ENCODE measurements at places on chromosomes 5 and 9.
A peak's percentile ranks its signal among the peaks of the same experiment; 100 is the strongest.

DNA sequence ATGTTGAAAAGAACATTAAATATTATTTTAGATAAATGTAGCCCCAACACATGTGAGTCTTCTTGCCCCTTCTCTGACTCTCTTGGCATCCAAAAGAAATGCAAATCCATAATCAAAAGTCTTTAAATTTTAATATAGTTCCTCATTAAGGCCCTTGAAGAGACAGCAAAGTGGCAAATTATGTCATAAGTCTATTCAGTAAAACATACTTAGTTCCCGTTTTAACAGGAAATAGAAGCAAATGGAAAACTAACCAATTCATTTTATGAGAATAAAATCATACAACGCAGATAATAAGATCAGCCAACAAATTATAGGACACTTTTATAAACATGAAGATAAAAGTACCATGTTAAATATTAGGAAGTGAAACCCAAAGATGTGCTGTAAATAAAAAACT lies 20.1 kb upstream of the IFNB1 start:
- peak; percentile 37 for DNase-seq

DNA sequence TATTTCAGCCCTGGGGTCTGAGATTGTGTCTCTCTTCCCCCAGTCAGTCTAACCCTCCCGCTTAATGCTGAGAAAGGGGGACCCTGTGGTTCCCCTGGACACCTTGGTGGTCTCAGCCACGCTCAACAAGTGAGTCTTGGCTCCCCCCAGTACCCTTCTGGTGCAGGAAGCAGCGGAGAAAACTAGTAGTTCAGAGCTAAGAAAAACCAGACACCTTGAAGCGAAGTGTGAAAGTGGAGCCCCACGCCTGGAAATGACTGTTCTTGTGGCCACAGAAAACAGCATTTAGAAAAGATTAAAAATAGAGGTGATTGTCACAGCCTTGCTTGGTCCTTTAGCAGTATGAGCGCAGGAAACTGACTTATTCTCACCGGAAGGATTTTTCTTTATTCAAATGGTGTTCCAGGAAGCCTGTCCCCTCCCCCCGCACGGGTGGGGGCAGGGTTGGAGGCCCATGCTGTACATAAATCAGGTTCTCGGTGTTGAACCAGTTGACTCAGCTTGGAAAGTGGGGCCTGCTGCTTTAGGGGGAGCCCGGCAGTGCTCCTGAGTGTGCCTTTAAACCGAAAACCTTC lies 8.1 kb downstream of the ARPC5L start:
- peak; percentile 72 for DNase-seq

- DNase-seq = no peak
Measured at GRCh38 chr5:21931116-21931515, 922.0 kb downstream of the CDH12 start.

GRCh38 chr5:151121665-151122064 lies 35.9 kb downstream of the ANXA6 start:
- no peak for DNase-seq

GRCh38 chr5:62115014-62115413 lies 191.0 kb upstream of the KIF2A start:
- peak; percentile 3 for DNase-seq

GRCh38 chr5:174623433-174624019 lies 100.9 kb upstream of the MSX2 start:
- DNase-seq = no peak

- DNase-seq = no peak
Measured at GRCh38 chr5:1288439-1289335, 6.2 kb downstream of the TERT start.

DNA sequence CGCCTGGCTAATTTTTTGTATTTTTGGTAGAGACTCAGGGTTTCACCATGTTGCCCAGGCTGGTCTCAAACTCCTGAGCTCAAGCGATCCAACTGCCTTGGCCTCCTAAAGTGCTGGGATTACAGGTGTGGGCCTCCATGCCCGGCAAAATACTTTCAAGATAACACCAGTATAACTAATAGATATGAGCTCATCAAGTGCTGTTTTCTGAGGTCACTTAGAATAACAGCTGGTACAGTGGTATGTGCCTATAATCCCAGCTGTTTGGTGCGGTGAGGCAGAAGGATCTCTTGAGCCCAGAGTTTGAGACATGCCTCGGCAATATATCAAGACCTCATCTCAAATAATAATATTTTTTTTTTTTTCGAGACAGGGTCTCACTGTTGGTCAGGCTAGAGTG lies 30.5 kb upstream of the CREBRF start:
- no peak for DNase-seq

- DNase-seq = no peak
Measured at GRCh38 chr5:127014573-127014972, 15.8 kb downstream of the MARCHF3 start.

- no peak for DNase-seq
Measured at GRCh38 chr5:150590979-150591695, 49.3 kb upstream of the SYNPO start.

GRCh38 chr5:88861231-88861630 lies 21.8 kb downstream of the MEF2C start:
- DNase-seq = no peak

- no peak for DNase-seq
Measured at GRCh38 chr5:174355995-174356394, 310.5 kb downstream of the NSG2 start.

DNA sequence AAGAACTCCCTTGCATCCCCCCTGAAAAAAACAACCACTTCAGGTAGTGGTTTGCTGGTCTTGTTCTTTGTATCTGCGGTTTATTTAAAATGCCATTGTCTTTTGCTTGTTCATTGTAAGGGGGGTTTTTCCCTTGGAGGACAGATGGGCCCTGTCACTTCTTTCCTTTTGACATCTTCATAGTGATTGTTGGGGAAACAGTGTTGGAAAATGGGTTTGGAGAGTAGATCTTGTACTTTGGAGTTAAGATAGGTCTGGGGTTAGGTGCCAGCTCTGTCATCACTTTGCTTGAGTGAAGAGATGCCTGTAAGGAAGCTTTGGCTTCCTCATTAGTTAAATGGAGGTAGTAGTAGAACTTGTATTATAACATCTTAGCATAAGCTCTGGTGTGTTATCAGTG lies 112.4 kb downstream of the KDM4C start:
- no peak for DNase-seq

DNA sequence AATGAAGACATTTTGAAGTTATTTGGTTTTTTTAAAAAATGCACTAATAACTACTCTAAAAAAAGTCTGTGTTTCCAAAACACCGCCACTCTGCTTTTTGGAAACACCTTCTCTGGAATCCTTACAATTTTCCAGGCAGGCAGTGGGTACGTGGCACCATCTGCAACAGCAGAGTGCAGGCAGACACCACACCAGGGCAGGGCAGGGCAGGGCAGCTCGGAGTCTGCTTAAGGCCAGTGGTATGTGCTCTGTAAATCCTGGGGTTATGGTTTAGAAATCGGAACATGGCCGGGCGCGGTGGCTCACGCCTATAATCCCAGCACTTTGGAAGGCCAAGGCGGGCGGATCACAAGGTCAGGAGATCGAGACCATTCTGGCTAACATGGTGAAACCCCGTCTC lies 97.6 kb downstream of the TLE1 start:
- DNase-seq = no peak

DNA sequence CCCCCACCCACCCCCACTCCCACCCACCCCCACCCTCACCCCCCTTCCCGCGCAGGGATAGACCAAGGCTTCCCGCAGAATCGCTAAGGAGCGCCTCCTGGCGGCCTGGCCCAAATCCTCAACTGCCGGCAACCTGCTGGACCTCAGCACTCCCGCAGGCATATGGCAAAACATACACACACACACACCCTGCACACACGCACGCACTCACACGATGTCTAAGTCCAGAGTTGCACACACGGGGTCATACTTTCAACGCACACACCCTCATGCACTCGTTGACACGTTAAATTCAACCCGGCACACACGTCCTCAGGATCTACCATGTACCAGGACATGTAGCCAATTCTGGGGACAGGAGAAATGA lies 1.7 kb downstream of the CPLX2 start:
- peak; percentile 44 for DNase-seq

GRCh38 chr5:159887050-159887449 lies 29.2 kb upstream of the ADRA1B start:
- no peak for DNase-seq

DNA sequence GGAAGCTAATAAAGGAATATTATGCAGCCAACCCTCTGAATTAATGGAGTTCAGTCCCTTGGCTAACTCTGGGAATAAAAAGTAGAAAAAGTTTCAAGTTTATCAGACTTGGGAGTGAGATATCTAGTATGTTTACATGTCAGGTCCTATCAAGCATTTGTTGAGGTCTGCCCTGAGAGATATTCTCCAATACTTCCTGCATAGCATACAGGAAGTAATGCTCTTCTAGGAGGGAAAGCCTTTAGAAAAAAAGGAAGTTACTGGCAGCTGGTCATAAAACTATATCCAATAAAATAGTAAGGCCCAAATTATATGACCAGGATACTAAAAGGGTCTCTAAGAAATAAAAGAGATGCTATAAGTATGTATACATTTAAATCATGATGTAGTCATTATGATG lies 594.1 kb upstream of the FTMT start:
- DNase-seq = peak; percentile 27

- DNase-seq = peak; percentile 25
Measured at GRCh38 chr9:123002754-123003153, 30.7 kb upstream of the GPR21 start.

DNA sequence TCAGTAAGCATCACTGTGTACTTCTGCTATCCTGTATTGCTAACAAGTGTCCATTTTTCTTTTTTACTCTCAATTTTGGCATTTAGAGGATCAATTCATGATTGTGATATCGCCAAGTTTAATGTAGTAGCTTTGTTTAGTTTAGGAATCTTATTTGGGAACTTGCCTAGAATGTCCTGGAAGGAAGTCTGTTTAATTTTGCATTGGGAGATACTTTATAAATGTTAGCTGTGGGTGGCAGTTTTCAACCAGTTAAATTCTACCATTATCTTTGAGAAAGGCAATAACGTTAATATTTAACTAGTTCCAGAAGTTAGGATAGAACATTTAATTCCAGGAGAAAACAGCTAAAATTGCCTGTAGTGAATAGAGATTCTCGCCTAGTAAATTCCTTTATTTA lies 78.6 kb downstream of the PBX3 start:
- no peak for DNase-seq

- DNase-seq = no peak
Measured at GRCh38 chr9:3951161-3951665, 348.7 kb downstream of the GLIS3 start.

DNA sequence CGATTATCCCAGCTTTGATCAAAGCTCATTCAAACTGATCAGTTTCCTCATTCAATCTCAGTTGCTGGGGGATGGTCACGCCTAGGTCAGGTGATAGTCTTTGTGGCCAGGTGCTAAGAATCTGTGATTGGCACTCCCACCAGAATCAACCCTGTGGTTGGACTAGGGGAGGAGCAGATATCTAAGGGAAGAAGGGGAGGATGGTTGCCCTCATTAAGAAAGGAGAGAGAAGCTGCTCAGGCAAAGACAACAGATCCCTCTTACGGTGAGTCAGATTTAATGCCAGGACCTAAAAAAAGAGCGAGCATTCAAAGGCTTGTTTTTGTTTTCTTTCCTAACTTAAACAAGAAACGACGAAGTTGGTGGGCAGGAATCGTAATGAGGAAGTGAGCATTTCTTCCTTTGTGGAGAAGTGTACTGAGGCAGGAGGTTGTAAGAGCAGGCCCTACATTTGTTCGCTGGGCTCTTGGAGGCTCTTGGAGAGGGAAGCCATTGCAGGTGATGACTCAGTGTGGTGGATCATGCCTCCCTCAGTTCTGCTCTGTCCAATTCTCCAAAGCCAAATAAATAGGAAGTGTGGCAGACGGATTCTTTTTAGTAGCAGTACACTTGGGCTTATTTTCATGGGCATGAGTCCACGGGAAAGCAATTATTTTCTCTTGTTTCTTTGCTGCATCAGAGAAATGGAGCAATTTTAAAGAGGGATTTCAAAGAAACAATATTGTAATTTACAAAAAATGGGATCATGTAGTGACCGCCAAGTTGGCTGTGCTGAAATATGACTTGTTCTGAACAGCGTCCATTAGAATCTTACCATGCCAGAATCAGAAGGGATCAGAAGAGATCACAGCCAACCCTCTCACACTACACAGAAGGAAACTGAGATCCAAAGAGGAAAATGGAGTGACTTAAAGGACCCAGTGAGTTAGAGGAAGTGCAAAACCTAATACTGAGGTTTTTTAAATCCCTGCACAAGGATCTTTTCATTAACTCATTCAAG lies 18.7 kb upstream of the TGFBR1 start:
- DNase-seq = no peak
